Naive B cell (primary cell): ENCODE measurements at places on chromosomes 12 and 14. TPM values are rescaled to one million over a fixed set of nuclear protein-coding genes. Genes with fewer than 3 reads are reported as not detected.

PLA2G1B gene
- polyA plus RNA-seq = not detected

PTGR2 gene
- polyA plus RNA-seq = 4.9 TPM

KRT77 gene
- polyA plus RNA-seq = not detected

PRICKLE1 gene
- polyA plus RNA-seq = 45.2 TPM

SLCO1B3 gene
- not detected for polyA plus RNA-seq

GZMB gene
- polyA plus RNA-seq = 3.2 TPM

SERPINA12 gene
- polyA plus RNA-seq = not detected

SLC10A1 gene
- 0.12 TPM for polyA plus RNA-seq

TSHR gene
- polyA plus RNA-seq = not detected

EIF5 gene
- polyA plus RNA-seq = 419 TPM

NKX2-1 gene
- polyA plus RNA-seq = not detected

GALNT6 gene
- polyA plus RNA-seq = 24.2 TPM

GPR135 gene
- polyA plus RNA-seq = 0.96 TPM

ZC3H14 gene
- polyA plus RNA-seq = 45.9 TPM

CELA1 gene
- polyA plus RNA-seq = not detected

ENDOU gene
- not detected for polyA plus RNA-seq

GPR68 gene
- 0.22 TPM for polyA plus RNA-seq

CFAP73 gene
- polyA plus RNA-seq = not detected

ST8SIA1 gene
- not detected for polyA plus RNA-seq

CCDC196 gene
- polyA plus RNA-seq = not detected

CPM gene
- polyA plus RNA-seq = 26.0 TPM

SLC17A8 gene
- not detected for polyA plus RNA-seq

RAPGEF3 gene
- polyA plus RNA-seq = 1.9 TPM

KSR2 gene
- not detected for polyA plus RNA-seq

RIMBP2 gene
- polyA plus RNA-seq = not detected

GZMH gene
- polyA plus RNA-seq = not detected

LIMA1 gene
- 2.1 TPM for polyA plus RNA-seq

ZNF740 gene
- 6.0 TPM for polyA plus RNA-seq
